Left cardiac atrium (tissue), 4 donors: ENCODE measurements at places on chromosomes 3 and 15. TPM values are rescaled to one million over a fixed set of nuclear protein-coding genes. Genes with fewer than 3 reads are reported as not detected.
A peak's percentile ranks its signal among the peaks of the same experiment; 100 is the strongest.

DNA sequence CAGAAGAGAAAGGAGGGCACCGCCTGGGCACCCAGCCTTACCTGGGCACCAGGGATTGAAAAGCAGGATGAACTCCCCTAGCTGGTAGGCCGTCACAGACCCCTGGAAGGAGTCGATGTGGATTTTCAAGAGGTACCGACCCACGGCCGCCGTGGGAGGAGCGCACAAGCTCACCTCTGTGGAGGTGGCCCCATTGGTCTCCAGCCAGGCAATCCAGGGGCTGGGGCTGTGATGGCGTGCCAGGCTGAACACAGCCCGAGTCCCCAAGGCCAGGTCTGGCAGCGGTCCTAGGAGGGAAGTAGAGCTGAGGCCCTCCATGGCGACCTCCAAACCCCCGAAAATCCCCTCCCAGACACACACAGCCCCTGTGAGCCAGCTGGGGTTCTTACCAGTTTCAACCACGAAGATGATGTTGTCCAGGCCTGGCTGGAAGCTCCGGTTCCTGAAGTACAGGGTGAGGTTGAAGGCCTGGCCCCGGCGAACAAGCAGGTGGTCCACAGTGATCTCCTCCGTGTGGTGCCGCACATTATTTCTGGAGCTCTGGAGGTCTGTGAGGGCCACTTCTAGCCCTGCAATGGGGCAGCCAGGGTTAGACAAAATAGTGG is 6.6 kb downstream of the TGM5 start:
- no peak for DNase-seq

DNA sequence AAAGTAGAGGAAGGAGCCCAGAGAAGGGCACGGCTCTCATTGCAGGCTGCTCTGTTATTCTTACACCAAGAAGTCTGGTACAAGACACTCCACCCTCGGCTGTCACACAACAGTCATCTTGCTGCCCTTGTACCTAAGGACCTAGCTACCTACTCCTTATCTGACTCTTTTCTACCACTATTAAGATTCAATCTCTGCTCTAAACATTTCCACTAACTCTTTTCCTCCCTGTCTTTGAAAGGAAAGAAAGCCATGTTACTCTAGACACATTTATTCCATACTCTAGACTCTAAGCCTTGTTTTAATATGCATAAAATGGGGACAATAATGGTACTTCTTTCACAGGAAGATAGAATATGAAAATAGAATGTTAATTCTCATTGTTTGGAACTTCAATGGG is 73.3 kb upstream of the C3orf49 start:
- no peak for DNase-seq

DNA sequence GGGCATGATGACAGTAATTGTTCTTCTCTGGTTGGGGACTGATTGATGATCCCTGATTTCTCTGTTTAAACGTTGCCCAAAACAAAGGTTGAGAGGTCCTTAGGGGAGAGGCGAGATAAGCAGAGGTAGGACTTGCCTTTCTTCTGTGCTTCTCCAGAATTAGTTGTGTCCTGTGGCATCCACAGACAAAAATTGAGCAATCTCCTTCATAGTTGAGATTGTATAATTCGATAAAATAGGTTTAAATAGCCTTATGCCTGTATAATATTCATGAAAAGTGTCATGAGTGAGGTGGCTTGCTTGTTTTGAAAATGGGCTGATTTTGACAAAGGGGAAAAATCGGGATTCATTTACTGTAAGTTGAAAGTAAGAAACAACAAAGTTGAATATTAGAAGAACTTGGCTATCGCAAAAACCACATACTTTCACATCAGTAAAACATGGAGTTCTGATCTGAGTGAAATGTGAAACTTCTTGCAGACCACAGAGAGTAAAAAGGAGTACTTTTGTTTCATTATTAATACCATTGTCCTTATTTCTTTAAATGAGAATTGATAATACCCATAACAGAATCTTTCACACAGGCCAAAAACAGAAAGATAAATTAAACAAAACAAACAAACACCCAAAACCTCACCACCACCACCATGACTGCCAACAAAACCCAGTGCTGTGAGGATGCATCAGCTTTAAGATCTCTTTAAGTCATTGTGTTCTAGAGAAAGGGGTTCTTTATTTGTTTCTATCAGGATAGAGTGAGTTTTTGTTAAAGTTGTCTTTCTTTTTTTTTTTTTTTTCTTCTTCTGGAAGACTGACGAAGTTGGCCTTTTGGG is 155.7 kb downstream of the LPP start:
- DNase-seq = no peak

The HRG gene
- 0.16 TPM for total RNA-seq

The NSUN3 gene
- total RNA-seq = 9.8 TPM

DNA sequence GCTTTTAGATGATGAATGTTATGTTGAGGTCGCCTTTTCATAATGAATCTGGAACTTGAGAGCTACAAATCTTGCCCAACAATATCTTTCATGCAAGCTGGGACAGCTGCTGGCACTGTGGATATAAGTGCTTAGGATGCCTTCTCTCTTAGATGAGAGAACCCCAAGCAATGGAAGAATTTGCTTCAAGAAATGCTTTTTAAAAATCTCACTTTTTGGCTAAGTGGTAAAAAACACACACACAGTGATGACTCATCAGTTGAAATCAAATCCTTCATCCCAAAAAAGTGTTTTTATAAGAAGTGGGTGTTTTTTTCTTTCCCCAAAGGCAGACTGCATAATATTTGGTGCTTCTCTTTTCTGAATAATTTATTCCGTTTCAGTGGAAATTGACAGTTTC is 38.4 kb upstream of the GALNT15 start:
- DNase-seq = no peak

DNA sequence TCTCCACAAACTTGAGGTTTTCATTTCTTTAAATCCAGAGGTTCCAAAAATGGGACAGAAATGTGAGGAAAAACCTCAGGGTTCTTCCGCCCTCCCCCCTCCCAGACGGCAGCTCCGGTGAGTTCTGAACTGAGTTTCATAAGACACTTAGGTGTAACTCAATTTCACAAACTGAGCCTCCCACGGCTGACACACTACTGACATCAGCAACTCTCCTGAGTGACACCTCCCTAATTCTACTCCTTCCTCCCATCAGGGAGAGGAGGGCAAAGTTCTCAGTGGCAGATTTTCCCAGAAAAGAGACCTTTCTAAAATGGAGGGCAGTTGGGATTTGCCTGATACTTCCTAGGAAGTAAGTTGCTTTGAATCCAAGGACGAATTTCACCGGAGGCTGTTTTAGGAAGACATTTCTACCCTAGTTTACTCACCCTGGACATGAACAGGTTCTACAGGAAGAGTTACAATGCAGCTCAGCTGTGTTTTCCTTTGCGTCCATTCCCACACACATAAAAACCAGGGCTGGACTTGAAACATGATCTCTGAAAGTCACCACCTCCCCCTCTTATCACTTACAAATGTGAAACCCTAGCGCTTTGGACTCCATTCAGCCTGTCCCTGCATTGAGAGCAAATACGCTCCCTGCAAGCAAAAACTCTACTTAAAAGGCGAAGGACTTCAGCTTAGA is 78.1 kb upstream of the LMOD3 start:
- peak; percentile 37 for DNase-seq

GRCh38 chr15:33742306-33742705 is 226.0 kb upstream of the CHRM5 start:
- DNase-seq = no peak

The CCR1 gene
- total RNA-seq = 9.2 TPM

The BFSP2 gene
- not detected for total RNA-seq

DNA sequence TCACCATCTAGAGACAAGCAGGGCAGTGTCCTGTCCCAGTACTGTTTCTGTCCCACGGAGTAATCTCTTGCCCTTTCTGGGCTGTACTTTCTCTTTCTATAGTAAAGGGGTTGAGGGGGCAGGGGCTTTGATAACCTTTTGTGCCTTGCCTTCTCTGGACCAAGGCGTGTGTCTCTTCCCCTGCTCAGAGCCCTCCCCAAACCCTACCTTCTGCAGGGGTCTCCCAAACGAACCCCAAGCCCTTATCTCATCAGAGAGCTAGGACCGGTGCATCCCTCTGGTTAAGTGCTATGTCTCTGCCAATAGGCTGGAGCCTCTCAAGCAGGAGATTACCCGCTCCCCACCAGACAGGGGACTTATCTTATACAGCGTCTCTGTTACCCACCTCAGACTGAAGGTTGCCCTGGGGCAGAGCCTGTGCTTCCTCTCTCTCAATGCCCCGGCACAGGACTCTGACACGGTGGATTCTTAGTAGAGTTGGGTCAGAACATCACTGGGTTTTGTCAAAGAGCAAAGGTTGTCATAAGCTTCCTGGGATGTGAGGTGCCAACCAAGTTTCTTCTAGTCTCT is 2.9 kb downstream of the PLEKHO2 start:
- DNase-seq = no peak

DNA sequence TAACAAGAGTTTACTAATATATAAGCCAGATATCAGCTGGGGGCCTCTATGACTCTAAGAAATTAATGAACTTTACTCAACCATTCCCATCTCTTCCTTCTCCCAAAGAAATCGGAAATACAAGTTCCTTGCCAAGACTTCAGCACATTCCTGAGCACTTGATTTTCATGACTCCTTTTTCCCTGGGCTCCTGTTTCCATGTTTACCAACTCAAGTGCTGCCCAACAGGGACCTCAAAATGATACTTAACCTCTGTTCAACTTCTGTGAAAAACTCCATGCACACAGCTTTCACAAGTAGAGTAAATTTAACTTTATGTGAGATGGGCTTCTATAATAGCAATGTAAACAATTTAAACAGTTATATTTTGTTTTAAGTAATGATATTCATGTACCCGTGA is 315.8 kb upstream of the CDIN1 start:
- DNase-seq = no peak

The PPP1R14D gene
- not detected for total RNA-seq

The THSD4 gene
- total RNA-seq = 68.3 TPM

- DNase-seq = no peak
These were observed 870 bp upstream of the TMEM40 start for GRCh38 chr3:12759693-12760565.

GRCh38 chr3:23304424-23304823 is 101.3 kb downstream of the UBE2E2 start:
- no peak for DNase-seq

The CHSY1 gene
- total RNA-seq = 42.0 TPM

- DNase-seq = no peak
These were observed 11.5 kb downstream of the HTD2 start for GRCh38 chr3:58317811-58318210.

DNA sequence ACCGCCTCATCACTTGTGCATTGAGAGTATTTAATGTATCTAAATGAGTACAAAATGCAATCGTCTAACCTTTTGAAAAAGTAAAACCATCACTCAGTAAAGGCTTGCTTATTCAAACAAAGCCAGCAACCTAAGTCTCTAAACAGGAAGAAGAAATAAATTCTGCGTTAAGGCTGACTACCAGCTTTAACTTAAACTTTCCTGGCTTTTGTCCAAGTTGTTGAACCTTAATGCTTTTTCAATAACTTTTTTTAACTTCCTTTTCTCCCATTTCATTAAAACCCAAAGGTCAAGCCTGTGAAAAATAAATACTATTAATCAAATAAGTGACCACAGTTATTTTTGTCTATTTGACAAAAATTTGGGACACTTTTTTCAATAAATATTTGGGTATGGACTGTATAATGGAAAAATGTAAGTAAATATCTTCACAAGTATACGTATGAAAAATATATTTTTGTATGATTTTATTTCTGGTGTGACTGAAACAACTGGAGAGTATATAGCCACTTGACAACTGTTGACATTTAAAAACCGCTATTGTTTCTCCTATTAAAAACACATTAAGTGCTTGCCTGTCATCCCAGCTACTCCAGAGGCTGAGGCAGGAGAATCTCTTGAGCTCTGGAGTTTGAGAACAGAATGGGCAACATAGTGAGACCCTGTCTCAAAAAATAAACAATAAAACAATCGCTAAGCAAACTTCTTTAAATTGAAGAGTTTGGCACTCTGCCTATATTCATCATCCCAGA is 2.9 kb downstream of the KLHL24 start:
- no peak for DNase-seq

DNA sequence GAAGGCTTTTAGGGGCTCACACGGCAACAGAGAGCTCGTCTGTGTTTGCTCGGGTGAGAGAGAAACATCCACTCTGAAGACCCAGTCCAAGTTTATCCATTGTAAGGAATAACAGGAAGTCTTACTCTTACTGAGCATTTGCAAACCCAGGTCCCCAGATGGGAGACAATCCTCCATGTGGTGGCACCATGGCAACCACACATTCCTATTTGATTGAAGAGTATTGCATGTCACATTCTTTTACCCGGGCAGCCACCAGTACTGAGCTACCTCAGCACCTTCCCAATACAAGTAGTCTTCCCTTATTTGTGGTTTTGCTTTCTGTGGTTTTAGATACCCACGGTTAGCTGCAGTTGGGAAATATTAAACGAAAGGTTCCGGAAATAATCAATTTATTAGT is 302.9 kb upstream of the RASGRP1 start:
- DNase-seq = no peak

- DNase-seq = no peak
These were observed 824.6 kb upstream of the SEMA6D start for GRCh38 chr15:46892621-46893160.
